ENCODE measurements at places on chromosomes 6 and 20.

DNA sequence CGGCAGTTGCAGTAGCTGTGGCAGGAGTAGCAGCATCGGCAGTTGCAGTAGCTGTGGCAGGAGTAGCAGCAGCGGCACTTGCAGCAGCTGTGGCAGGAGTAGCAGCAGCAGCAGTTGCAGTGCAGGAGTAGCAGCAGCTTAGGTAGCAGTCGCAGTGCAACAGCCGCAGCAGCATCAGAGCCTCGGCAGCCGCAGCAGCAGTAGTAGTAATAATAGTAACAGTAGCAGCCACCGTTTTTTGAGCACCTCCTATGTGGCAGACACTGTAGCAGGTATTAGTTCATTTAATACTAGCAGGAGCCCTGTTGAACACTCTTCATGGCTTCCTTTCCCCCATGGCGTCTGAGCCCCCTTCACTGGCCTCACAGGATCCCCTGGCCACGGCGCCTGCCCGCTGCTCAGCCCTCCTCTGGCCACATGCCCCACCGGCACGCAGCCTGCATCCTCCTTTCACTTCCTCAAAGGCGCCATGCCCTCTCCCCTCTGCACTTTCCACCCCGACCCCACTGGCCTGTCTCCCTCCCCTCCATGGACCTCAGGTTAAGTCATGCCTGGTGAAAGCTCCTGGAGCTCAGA is 19.1 kb upstream of the IRF4 start:
- DNase-seq = no peak

GRCh38 chr6:16184551-16184950 is 53.8 kb upstream of the GMPR start:
- DNase-seq = no peak

DNA sequence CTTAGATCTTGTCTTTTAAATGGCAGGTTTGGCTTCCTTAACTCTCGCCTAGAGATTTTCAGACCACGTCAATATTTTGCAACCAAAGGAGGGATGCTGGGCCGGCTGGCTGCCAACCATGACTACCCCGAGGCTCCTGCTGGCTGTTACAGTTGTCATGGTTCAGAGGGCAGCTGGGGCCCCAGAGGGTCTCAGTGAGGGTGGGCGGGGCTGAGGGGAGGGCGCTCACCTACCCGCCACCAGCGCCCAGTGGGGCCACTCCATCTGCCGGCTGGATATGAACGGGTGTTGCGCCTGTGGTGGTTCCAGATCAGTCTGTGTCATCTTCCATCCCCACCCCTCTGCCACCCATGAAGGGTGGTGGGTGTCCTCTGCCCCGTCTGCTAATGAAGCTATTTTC is 12.3 kb downstream of the GPR31 start:
- no peak for DNase-seq

DNA sequence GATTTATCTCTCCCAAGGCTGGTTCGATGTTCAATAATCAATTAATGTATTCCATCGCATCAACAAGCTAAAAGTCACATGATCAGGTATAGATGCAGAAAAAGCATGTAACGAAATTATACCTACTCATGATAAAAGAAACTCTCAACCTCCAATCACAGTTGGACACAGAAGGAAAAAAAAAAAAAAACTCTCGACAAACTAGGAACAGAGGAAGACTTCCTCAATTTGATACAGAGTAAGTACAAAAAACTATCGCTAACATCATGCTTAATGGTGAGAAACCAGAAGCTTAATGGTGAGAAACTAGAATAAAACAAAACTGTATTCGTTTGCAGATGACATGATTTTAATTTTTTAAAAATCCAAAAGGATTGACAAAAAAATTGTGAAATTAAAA is 62.0 kb upstream of the SMIM29 start:
- DNase-seq = no peak

DNA sequence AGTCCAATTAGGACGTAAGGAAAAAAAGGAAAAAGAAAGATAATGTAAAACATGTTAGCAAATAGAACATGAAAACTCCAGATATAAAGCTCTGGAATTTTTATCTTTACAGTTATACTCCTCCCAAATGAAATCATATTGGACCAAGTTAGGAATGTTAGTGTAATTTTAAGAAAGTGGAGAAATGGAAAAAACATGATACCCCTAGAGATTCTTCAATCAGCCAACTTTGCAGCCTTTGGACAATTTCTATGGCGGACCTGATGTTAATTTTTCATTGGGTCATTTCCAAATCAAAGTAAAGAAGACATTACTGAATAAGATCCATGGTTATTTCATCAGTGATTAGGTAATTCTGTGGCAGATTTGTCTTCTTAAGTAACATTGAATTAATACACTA is 748.7 kb downstream of the RFPL4B start:
- no peak for DNase-seq

GRCh38 chr6:106128981-106129781 is 43.0 kb downstream of the PRDM1 start:
- peak; percentile 50 for DNase-seq

DNA sequence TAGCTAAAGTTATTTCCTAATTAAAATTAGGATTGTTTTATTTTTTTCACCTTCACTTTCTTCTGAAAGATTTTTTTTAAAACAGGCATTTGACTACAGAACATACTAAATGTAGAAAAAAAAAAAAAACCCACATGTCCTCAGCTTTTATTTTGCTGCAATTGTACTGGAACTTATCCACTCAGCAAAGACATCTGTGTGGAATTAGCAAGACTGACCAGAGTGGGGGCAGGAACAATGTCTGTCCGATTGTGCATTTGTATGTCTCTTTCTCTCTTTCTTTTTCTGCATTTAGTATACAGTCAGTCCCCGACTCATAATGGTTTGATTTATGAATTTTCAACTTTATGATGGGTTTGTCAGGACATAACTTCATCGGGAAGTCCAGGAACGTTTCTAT is 77.3 kb downstream of the CHD6 start:
- DNase-seq = no peak

DNA sequence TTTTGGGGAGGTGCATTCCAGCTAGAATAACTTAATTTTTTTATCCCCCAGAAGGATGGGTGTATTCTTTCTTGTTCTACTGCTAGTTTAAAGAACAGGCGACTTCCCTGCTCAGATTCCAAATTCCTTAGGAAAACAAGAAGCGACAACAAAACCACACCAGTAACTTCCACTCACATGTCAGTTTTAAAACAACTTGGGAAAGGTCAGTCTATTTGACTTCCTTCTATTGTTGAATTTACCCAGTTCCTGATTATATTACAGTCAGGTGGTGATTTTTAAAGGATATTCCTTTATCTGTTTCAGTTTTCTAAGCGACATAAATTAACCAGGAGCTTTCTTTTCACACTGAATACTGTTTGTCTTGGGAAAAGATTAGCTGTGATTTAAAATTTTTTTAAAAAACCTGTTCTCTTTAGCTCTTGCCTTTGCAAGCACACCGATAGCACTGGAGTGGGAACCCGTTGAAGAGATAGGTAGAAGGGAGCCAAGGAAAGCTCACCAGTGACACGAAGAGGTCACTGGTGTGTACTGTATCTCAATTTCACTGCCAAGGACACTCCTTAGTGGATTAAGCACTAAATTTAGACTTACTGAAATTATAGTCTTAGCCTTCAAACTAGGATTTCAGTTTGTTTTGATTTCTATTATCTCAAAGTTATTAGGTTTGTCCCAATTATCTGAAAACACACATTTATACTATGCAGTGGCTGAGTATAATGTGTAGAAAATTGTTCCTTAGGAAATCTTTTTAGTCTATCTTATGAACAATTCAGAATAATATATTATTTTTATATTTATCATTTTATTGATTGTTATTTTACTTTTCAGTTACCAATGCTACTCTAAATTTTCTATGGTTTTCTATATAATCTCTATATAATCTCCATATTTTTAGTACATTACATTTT is 22.3 kb downstream of the MARCKS start:
- peak; percentile 82 for DNase-seq

GRCh38 chr6:4675121-4675520 is 101.1 kb upstream of the CDYL start:
- DNase-seq = no peak

- no peak for DNase-seq
These were observed 2.5 kb upstream of the HSPA12B start for GRCh38 chr20:3729811-3730540.

GRCh38 chr6:38155621-38156204 is 336.2 kb downstream of the ZFAND3 start:
- DNase-seq = peak; percentile 19

GRCh38 chr6:8530785-8531435 is 95.6 kb upstream of the SLC35B3 start:
- no peak for DNase-seq

GRCh38 chr6:146032387-146032786 is 3.5 kb downstream of the GRM1 start:
- no peak for DNase-seq

DNA sequence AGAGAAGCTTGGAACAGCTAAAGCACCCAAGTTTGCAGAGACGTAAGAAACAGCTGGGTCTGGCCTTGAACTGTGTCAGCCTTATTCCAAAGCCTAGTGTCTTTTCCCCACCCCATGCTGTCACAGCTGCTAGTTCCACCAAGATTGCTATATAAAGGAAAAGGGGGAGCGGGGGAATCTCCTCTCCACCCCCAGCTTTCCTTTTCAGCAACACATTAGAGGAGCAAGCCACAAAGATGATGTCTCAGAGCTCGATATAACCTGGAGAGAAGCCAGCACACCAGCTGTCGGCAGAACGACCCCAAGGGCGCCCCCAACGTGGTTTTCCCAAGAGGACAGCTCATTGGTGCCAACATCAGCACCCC is 36.5 kb downstream of the ATP9A start:
- peak; percentile 14 for DNase-seq

GRCh38 chr6:168464546-168464945 is 23.6 kb downstream of the SMOC2 start:
- no peak for DNase-seq
